HTR-8/SVneo (cell line): ENCODE measurements at places on chromosomes 11 and 22.

DNA sequence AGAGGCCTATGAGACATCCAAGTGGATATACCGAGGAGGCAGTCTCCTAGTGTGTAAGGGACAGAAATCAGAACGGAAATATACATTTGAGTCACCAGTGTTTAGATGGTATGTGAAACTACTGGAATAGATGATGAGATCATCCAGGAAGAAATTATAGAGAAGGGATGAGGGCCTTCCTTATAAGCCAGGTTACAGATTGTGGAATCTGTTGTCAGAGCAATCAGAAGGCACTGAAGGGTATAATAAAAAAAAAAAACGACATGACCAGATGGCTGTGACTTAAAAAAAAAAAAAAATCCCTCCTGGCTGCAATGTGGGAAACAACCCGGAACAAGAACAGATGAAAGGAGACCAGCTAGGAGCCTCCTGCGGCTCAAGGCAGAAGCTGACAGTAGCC lies 2.7 kb downstream of the MAJIN start:
- peak; percentile 44 for DNase-seq

GRCh38 chr22:45977551-45978274 lies 751 bp upstream of the WNT7B start:
- DNase-seq: no peak

- no peak for DNase-seq
Observed at GRCh38 chr22:27699383-27700019, 102.1 kb downstream of the MN1 start.

- DNase-seq: no peak
Observed at GRCh38 chr11:41283191-41283930, 176.1 kb downstream of the LRRC4C start.

- DNase-seq: no peak
Observed at GRCh38 chr22:46732513-46732912, 5.5 kb downstream of the CERK start.

- no peak for DNase-seq
Observed at GRCh38 chr11:65868076-65868667, 4.4 kb downstream of the EFEMP2 start.

- DNase-seq: no peak
Observed at GRCh38 chr22:20884454-20884853, 25.6 kb downstream of the SNAP29 start.

- no peak for DNase-seq
Observed at GRCh38 chr11:89490602-89490980, 584 bp downstream of the NOX4 start.

- no peak for DNase-seq
Observed at GRCh38 chr11:13776134-13776815, 107.8 kb downstream of the FAR1 start.

DNA sequence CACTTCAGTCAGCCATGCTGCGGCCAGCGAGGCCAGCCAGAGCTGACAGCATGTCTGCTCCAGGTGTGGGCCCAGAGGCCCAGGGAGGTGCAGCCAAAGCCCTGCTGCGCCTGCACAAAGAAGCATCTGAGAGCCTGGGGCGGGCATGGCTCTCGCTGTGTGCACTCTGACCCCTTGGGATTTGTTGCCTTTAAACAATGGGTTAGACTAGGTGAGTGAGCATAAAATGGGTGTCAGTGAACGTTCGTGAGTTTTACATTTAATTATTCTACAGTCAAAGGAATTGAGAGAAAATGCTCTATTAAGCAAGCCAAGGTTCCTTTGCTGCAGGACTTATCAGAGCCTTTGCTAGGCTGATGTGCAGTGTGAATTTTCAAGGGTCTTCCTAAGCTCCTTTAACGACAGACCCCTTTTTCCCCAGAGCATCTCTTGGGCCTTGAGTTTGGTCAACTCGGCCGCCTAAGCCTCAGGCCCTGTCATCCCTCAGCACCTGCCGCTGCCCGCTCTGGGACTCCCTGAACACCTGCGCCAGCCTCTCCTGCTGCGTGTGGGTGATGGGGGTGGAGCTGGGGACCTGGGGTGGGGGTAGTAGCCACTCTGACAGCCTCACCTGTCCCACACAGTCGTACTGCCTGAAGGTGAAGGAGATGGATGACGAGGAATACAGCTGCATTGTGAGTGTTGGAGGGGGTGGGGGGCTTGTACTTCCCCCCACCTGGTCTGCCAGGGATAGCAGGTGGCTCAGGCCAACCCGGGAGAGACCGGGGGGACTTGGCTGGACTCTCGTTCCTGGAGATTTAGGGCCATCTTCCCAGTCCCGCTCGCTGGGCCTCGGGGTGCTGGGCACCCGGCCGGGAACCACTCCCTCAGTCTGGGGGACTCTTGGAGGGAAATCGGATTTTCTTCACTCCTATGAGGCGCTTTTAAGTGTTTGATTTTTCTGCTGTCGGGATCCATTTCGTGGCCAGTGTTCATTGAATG lies 10.5 kb downstream of the SLC16A8 start:
- DNase-seq: no peak

DNA sequence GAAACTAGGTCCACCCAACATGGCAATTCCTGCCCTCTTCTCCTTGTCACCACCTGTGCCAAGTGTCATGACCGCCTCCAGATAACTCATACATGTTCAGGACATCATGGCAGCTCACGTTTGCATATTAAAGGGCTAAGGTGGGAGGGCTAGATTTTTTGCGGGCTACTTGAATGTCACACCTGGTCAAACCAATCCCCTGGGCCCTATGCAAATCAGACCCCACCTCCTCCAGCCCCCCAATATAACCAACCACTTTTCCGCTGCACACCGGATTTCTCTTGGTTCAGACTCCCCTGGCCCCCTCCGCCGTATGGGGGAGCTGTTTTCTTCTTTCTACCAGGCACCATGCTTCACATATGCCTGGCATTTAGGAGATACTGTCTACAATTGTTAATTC lies 12.6 kb downstream of the UPB1 start:
- no peak for DNase-seq

- peak; percentile 62 for DNase-seq
Observed at GRCh38 chr11:77559686-77560401, 29.9 kb upstream of the AQP11 start.

DNA sequence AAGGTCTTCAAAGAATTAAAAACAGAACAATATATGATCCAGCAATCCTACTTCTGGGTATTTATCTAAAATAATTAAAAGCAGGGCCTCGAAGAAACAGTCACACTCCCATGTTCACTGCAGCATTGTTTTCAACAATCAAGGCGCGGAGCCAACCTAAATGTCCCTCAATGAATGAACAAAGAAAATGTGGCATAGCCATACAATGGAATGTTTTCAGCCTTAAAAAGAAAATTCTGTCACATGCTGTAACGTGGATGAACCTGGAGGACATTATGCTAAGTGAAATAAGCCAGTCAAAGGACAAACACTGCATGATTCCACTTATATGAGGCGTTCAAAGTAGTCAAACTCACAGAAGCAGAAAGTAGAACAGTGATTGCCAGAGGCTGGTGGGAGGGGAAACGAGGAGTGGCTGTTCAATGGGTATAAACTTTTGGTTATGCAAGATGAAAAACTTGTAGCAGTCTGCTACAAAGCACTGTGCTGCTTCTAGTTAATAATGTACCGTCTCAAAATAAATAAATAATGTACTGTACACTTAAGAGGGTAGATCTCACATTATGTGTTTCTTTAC lies 41.2 kb downstream of the SNX19 start:
- no peak for DNase-seq

- DNase-seq: no peak
Observed at GRCh38 chr22:49034836-49035817, 792.5 kb downstream of the BRD1 start.

DNA sequence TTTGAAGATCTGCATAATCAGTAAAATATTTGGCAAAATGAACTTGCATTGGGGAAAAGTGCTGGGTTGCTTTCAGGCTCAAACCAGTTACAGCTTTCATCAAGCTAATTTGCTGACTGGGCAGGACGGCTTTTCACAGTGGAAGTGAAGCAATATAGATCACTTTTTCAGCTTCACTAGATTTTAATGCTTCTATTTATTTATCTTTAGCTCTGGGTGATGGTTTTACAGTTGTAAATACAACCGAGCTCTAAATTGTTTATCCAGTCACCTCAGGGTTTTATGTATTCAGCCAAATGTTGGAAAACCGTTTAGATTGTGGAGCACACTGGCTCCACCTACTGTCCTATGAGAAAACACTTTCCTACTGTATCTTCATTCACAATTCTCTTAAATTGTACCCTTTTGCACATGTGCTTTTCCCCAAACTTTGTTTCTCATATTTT lies 58.2 kb downstream of the ACER3 start:
- peak; percentile 52 for DNase-seq

DNA sequence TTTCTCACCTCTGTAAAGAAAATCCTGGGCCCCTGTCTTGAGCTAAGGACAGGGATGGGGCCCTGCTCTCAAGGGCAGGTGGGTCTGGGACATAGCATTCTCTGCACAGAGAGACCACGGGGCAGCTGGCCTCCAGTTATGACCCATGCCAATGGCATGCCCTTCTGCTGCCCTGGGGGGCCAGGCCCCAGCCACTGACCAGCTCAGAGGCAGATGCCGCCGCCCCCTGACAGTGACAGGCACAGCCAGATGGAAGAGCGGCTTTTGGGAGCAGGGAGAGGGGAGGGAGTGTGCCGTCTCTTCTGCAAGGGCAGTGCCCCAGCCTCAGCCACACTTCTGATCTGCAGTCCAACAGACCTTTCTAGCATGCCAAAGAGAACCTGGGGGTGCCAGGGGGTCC lies 114.8 kb upstream of the NAV2 start:
- peak; percentile 67 for DNase-seq

DNA sequence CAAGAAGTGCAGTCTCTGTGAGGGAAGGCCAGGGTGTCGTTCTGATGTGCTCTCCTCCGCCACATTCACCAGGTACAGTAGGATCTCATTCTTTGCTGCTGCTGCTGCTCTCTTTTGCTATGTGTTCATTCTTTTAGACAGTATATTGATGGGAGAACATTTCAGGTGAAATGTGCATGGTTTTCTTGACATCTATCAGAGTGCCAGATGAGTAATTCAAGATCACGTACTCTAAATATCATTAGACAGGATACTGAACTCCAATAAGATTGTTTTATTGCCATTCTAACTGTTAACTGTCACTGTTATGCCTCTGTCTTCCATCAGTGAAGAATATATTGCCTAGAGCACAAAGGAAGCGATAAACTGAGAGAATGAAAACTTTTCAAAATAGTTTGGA lies 771.0 kb upstream of the ARHGAP42 start:
- no peak for DNase-seq

- DNase-seq: no peak
Observed at GRCh38 chr11:68890490-68891231, 13.0 kb downstream of the MRPL21 start.

DNA sequence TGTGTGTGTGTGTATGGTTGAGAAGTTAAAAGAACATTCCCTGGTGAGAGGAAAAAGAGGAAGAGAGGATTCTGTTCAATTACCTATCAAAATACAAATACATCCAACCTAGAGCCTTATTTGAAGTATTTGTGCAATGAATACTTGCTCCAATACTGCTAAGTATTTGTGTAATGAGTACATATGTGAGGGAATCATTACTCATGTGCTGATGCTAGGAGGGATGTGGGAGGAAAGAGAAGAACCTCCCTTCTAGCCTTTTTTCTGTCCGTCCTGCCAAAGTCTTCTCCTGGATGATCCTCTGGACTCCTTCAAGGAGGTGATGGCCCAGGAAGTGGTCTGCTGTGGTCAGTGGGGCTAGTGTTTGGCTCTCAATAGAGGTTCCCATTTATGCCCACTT lies 36.0 kb upstream of the ACCSL start:
- DNase-seq: no peak

GRCh38 chr11:119157063-119157462 lies 8.2 kb downstream of the ABCG4 start:
- no peak for DNase-seq

- no peak for DNase-seq
Observed at GRCh38 chr22:30326255-30326705, 461 bp downstream of the TBC1D10A start.

DNA sequence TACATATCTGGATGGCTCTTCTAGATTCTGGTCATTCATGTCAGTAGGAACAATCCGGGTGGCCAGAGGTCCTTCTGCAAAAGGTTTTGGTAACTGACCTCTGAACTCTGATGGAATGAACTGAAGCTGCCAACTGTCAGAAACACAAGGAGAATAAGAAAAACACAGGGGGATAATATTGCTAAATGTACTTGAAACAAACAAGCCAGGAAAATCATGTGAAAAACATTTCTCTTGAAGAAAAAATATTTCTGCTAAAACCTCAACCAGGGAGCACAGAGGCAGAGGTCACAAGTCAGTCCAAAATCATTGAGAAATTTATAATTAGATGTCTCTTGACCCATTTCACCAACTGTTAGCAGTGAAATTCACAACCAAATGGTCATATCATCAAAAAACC lies 35.2 kb downstream of the ALG9 start:
- no peak for DNase-seq

DNA sequence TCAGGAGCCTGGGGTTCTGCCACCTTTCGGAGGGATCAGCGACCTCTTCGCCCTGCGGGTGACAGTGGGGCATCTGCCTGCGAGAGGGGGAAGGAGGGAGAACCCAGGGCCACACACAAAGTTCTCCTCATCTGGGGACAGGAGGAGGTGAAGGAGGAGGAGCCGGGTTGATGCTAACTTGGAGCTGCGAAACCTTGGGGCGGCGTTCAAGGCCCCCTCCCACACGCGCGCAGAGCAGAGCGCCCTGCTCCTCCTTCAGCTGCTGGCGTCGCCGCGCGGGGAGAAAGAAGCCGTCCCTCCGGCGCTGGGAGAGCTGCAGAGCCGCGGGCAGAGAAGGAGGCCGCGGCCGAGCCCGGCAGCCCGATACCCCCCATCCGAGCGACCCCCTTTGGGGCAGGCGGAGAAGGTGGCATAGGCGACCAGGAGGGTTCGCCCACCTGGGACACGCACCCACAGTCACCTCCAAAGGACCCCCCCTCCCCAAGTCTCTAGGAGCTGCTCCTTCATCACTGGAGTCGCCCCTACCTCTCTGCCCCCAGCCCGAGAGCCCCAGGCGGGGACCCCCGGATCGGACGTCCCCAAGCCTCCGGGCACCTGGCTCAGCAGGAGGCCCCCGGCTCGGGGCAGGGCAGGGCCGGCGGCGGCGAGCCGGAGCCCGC lies at the start of gene RASD2:
Gene RASD2 (plus strand): TSS at position 237 of the 659 bp plus-strand sequence. CDS start 5,979 bp downstream, outside the sequence.
- DNase-seq: peak; percentile 28

DNA sequence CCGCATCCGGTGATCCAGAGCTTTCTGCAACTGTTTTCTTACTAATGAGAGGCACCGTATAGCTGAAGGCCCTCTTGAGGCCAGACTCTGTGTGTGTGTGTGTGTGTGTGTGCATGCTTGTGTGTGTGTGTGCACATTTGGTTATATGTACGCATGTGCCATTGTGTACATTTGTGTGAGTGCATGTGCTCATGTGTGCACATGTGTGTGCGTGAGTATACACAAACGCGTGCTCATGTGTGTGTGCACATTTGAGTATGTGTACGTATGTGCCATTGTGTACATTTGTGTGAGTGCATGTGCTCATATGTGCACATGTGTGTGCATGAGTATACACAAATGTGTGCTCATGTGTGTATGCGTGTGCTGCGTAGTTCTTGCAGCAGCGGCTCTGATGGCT lies 12.3 kb upstream of the FGF19 start:
- DNase-seq: no peak

- no peak for DNase-seq
Observed at GRCh38 chr11:109769858-109770257, 323.3 kb upstream of the ZC3H12C start.
